ENCODE measurements at places on chromosomes 5 and 9.

DNA sequence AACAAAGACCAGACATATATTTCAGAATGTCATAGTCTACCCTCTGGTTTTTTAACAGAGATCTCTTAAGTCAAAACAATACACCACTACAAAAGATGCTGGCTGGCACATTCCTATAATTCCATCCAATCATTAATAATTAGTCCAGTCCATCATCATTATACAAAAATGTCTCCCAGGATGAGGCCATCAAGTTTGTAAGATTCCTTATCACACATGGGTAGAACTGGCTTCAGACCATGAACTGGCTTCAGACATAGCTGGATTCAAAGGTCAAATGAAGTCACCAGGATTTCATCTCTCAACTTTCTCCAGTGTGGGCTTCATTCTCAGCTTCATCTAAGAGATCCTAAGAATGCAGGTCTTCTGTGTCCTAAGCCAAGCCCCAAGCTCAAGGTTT lies 147.1 kb downstream of the ENC1 start:
- no peak for DNase-seq

- DNase-seq: no peak
Observed at GRCh38 chr5:105840800-105841199, 1829.9 kb downstream of the EFNA5 start.

- DNase-seq: no peak
Observed at GRCh38 chr5:151617841-151618710, 26.9 kb upstream of the FAT2 start.

- no peak for DNase-seq
Observed at GRCh38 chr5:91176288-91177016, 206.7 kb downstream of the ARRDC3 start.

DNA sequence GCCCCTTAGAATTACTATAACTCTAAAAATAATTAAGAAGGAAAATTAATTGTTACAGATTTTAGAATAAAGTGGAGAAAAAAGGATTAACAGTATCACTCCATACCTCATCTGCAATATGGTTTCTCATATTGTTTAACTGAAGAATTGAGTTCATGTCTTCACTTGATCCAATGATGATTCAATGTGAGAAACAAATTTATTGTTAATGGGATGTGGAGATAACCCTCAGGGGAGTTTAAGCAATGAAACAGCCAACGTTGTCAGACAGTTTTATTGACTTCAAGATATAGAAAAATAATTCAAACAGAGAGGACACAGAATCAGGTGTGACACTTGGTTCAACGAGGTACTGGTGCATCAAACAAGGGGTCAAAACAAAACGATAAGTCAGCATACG lies 665.2 kb upstream of the ACO1 start:
- no peak for DNase-seq

GRCh38 chr9:135522137-135522877 lies 1.1 kb downstream of the LCN1 start:
- DNase-seq: no peak

DNA sequence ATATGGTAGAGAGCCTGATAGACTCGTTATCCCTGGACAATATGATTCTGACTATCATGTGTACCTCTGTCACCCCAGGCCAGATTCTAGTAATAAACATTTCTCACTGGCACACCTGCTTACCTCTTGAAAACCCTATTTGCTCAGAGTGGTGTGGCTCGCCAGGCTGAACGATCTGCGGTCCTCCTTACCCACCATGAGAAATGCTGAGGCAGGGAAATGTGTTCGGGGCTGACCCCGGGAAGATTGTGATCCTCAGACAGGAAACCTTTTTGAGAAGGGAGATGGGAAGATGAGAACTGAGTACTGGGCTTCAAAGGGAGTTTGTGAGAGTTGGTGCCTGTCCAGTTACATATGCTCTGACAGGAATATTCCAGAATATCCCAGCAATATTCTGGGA lies 10.7 kb upstream of the PRXL2C start:
- no peak for DNase-seq

GRCh38 chr9:130444565-130445221 lies at the start of gene ASS1:
Gene ASS1, plus strand, starts transcription at chr9:130444961. Its CDS starts 7,268 bp downstream, at chr9:130452229.
- DNase-seq: no peak

Data from immature natural killer cell (primary cell).